AML-193 (cell line): ENCODE measurements at places on chromosomes 2 and 18.
A peak's percentile ranks its signal among the peaks of the same experiment; 100 is the strongest.

GRCh38 chr2:144409241-144409640 lies 110.7 kb downstream of the ZEB2 start:
- DNase-seq: no peak

GRCh38 chr18:13239171-13239956 lies 20.8 kb downstream of the LDLRAD4 start:
- no peak for DNase-seq

DNA sequence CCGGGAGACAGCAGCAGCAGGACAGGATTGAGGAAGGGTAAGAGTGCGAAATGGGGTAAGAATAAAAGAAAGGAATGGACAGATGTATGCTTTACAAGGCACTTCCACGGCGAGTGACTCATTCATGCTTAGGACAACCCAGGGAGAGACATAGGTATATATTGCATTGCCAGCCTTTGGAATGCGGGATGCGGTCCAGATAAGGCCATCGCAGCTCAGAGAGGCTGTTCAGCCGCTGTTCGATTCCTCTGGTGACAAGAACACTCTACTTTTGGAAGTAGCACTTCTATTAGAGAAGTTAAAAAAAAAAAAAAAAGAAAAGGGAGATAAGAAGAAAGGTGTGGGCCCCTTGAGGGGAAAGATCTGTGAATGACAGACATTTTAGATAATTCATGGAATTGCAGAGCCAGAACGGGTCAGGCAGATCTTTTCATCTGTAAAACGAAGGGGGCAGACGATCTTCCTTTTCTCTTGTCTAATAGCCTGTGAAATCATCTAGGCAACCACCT lies 819 bp upstream of the NCOA1 start:
- no peak for DNase-seq

DNA sequence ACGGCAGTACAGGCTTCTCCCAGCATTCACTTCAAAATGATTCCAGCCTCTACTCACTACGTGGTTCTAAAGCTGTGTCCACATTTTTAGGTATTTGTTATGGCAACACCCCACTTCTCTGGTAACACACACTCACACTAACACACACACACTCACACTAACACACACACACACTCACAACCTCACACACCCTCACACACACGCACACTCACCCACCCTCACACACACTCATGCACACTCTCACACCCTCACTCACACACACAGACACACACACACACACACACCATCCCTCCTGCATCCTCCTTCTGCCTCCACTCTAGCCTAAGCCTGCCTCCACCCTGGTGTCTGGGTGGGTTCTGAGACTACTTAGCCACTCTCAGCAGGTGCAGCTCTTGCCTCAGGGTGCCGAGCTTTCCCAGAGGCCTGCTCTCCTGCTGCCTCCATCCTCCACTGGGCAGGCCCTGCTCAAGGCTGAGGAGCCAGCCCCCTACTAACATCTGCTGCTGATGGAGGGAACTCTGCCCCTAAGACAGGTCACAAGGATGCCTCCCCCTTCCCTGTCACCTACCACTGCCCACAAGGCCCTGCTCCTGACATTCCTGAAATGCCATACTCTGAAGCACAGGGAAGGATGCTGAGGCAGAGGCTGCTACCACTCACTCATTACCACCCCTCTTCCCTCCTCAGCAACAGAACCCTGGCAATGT lies 63.9 kb downstream of the NCAPH start:
- DNase-seq: no peak

GRCh38 chr18:66438711-66439536 lies 165.0 kb downstream of the CDH19 start:
- DNase-seq: no peak

DNA sequence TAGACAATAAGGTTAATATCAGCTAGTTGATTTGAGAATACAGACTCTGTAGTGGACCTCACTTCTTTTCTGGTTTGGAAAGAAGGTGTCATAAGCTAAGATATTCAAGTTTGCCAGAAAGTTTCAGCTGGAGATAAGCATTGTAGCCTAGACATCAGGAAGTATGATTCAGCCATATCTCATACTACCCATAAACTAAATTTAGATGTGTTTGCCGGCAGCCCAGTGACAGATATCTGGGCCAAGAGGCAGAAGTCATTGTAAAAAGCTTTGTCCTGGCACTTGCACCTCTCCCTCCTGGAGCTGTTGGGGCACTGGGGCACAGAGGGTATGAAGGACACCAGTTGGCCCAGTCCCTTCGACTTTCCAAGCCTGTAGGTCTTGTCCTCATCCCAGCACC lies 128.0 kb downstream of the EPHA4 start:
- DNase-seq: no peak

DNA sequence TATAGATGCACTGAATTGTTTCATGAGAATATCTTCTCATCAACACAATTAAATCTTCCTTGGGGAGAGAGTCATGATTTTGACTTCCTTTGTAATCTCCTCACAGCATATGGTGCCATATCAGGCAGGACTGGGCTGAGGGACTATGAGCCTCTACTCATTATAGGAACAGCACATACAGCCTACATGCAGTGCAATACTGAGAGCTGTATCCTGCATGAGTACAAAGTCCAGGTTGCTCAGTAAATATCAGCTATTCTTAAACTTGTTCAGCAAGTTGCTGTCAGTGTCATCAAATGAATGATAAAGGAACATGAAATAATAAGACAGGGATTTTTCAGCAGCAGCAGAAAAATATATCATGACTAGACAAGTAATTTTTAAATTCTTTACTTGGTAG lies 10.8 kb downstream of the DLGAP1 start:
- DNase-seq: no peak

GRCh38 chr2:168149986-168150385 lies 97.4 kb downstream of the STK39 start:
- no peak for DNase-seq

DNA sequence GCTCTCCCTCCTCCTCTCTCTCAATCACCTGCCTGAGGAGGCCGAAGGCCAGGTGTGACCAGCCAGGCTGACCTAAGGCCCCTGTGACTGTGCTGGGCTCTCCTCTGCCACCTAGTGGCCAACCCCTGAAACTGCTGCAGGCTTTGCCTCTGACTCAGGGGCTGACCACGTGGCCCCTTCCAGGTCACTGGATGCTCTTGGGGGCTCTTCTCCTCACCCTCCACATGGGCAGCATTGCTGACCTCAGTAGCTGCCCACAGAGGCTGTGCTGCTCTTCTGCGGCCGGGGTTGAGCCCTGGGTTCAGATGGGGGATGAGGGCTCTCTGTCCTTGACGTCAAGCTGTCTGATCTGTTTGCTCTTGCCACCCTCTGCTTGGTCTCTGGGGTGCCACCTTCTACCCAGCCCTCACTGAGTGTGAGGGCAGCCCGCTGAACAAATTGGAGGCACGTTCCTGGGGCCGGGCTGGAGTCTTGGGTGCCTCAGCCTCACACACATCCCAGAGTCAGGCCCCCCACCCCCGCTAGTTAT lies 122.7 kb downstream of the TWIST2 start:
- DNase-seq: peak; percentile 8

GRCh38 chr2:164285576-164285975 lies 335.7 kb downstream of the GRB14 start:
- no peak for DNase-seq

DNA sequence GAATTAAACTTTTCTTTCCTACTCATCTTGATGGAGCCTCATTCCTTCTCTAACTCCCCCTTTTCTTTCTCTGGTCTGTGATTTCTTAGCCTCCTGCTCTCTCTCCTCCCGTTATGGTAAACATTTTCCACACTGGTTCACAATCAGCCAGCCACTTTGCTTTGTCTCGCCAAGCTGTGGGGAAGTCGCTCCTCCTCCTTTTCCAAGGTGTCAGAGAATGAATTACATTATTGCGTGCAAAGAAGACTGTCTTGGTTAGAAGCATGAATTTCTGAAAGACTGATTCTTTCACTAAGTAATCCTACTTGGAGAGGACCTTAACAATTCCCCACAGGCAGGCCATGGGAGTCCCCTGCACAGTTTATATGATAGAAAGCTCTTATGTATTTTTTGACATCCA lies 46.1 kb downstream of the RASGRP3 start:
- DNase-seq: no peak

- DNase-seq: no peak
Observed at GRCh38 chr18:6719098-6719846, 10.2 kb upstream of the ARHGAP28 start.

DNA sequence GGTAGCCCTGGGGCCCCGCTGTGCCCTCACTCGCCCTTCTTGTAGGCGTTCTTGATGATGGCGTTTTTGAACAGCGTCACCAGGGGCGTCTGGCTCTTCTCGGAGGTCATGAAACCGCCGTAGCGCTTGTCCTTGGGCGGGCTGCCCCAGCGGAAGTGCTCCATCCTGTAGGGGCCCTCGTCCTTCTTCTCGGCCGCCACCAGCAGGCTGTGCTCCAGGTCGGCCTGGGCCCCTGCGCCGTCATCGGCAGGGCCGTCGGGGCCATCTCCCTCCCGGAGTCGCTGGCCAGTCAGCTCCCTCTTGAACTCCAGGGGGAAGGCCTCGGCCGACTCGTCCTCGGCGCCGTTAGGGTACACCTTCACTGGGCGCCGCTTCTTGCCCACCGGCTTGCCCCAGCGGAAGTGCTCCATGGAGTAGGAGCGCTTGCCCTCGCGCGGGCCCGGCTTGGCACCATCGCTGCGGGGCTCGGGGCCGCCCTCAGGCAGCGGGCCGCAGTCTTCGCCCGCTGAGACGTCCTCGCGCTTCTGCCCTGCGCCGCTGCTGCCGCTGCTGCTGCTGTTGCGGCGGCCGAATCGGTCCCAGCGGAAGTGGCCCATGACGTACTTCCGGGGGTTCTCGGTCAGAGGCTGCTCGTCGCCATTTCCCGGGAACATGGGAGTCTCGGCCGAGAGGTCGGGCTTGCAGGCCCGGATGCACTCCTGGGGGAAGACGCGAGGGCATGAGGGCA lies 7.2 kb downstream of the POMC start:
- no peak for DNase-seq

DNA sequence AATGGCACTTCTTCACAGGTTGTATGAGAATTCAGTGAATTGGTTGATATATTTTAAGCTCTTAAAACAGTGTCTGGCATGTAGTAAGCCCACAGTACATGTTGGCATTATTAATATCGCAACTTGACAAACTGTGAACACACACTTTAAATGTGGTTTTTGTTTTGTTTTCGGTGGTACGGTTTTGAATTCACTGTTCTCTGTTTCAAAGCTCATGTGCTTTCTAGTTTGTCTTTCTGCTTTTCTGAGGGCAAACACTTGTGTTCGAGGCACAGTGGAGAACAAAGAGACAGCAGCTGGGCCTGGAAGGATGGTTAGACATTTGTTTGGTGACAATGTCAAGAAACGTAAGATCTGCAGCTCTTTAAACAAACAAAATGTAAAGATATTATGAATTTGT lies 276.5 kb upstream of the MC4R start:
- DNase-seq: no peak

GRCh38 chr2:75460630-75461029 lies 100.1 kb downstream of the EVA1A start:
- DNase-seq: no peak

GRCh38 chr2:111930875-111931274 lies 32.5 kb downstream of the MERTK start:
- no peak for DNase-seq

DNA sequence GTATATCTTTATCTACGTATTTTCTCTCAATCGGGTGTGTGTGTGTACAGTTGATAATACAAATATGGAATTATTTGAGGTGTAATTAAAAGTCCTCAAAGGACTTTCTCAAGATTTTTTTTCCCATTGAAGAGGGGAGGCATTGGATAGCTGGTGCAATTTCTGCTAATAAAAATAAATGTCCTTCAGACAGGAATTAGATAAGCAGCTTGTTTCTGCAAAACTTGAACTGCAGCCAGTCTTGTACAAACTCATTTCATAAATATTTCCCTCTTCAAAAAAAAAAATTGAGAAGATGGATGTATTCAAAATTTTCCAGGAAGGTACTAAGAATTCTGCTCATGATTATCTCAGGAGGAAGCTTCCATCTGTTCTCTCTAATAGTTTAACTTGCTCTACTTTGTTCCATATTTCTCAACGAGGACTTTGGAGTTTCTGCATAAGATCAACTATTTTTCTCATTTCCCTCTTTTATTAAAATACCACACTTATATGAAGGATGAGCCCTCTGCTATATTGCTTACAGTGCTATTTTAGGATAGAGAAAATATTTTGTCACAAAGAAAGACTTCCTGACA lies 33.0 kb upstream of the GLS start:
- no peak for DNase-seq

DNA sequence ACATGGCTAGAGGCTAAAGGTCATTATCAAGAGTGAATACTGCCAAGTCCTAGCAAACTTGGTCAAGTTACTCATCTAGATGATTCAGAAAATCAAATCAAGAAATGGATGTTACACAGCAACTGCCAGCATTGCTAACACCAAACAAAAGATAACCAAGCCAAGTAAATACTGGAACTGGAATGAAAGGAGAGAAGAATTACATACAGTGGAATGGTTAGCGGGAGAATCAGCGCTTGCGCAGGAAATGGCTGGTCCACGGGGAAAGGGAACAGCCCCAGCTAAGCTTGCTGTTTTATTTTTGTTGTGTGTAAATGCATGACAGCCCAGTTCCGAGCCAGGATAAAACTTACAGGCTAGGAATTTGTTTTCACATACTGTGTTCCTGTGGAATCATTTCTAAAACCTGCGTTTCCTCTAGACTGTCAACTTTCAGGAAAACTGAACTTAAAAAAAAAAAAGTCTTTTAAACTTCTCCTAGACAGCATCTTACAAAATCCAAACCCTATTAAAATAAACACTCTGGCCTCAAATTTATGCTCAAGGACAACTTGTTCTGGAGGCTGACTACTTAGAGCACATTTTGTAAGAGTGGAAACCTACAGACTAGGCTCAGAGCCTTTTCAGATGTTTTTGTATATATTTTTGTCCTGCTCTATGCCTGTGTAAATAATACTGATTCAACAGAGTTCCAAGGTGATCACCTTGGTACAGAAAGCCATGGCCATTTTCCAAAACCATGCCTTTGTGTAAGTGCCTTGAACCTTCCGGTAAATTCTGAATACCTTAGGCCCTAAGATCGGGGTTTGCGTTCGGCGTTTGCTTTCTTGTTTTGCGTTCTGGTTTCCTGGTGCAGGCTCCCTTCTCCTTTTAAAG lies 30.7 kb upstream of the TXNDC2 start:
- no peak for DNase-seq

- DNase-seq: no peak
Observed at GRCh38 chr18:58055890-58056558, 12.0 kb downstream of the NEDD4L start.
